Activated T-helper 1 cell treated with Interleukin-2 at 50 U/mL for 16 hours (primary cell): ENCODE measurements at places on chromosomes 1 and 21.

- no peak for DNase-seq
Observed at GRCh38 chr1:67211589-67212563, 45.6 kb downstream of the IL23R start.

DNA sequence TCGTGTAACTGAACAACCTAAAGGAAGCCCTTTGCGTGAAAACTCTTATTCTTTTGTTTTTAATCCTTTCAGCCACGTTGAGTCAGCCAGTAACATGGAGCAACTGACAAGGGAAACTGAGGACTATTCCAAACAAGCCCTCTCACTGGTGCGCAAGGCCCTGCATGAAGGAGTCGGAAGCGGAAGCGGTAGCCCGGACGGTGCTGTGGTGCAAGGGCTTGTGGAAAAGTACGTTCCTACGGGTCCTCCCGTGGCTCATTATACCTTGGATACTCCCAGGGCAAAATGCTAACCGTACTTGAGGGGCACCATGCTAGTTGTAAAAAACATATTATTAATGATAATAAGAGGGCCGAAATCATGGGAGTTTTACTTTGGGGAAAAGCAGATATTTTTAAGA is 49.4 kb downstream of the LAMC2 start:
- no peak for DNase-seq

- DNase-seq = no peak
Observed at GRCh38 chr1:95415146-95415545, 181.1 kb downstream of the RWDD3 start.

- DNase-seq = no peak
Observed at GRCh38 chr21:36959020-36959835, 7.2 kb downstream of the HLCS start.

GRCh38 chr1:106846656-106847055 is 209.8 kb upstream of the PRMT6 start:
- no peak for DNase-seq

GRCh38 chr21:22632176-22632575 is 1634.0 kb downstream of the NCAM2 start:
- no peak for DNase-seq

DNA sequence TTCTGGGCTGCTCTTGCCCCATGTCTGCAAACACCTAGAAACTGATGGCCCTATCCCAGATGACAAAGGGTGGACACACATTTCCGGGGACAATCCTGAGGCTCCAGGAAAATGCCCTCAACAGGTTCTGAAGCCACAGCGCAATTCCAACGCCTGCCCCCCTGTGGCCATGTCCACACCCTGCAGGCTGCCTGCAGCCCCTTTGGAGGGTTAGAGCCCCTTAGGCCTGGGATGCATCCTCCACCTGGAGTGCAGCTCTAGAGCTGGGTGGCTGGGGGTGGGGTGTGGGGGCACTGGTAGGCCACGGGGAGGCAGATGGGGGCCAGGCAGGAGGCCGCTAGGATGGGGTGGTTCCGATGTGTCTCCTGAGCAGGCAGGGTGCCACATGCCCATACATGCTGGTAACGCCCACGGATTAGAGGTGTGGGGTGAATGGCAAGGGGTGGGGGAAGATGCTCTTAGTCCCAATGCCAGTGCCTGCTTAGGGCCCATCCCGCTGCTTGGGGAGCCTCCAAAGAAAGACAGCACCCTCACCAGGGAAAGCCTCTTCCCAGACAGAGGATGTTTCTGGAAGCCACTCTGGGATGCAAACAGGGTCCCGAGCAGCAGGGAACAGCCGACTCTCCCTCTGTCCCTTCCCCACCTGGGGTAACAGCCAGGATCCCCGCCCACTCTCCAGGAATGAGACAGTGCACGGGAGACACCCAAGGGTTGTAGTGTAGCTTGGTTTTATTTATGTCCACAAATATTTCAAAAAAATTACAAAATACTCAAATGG is 34.0 kb downstream of the SLC45A1 start:
- no peak for DNase-seq

GRCh38 chr1:205319081-205320018 is 2.2 kb downstream of the NUAK2 start:
- peak; percentile 16 for DNase-seq

GRCh38 chr1:119882132-119883049 is 13.9 kb downstream of the ADAM30 start:
- no peak for DNase-seq

- DNase-seq = no peak
Observed at GRCh38 chr1:180593382-180593781, 34.6 kb downstream of the OVAAL start.

DNA sequence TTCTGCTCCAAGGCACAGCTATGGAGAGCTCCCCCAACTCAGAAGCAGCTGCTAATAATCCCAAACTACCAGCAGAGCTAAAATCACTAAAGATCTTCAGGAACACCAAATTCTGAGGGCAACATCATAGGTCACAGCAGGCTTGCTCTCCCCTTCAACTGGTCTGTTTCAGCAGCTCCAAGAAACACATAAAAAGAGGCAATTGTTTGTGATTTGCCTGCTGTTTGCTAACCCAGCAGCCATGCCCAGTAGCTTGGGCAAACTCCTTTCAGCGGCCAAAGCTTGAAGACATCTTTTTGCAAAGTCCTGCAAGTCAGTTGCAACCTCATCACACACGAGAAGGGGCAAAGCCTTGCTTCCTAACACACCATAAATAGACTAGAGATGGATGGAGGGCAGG is 8.9 kb downstream of the ERI3 start:
- DNase-seq = no peak

- peak; percentile 3 for DNase-seq
Observed at GRCh38 chr21:36079010-36079649, 9.3 kb downstream of the CBR1 start.

DNA sequence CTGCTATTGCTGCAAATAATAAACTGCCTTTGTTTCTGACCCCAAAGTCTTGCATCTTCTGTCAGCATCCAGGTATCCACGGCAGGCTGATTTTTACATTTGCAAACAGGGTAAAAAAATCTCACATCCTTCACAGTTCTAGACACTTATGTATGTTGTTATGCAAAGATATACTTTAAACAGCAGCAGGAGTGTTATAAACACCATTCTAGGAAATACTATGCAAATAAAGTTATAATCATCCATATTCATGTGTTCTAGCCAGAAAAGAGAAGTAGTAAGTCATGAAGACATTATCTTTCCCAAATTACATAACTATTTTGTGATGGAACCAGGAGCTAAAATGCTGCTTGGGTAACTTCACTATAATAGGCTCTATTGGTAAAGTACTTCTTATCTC is 534.2 kb downstream of the LTN1 start:
- DNase-seq = no peak

GRCh38 chr1:10900691-10901090 is 104.2 kb upstream of the CASZ1 start:
- no peak for DNase-seq

DNA sequence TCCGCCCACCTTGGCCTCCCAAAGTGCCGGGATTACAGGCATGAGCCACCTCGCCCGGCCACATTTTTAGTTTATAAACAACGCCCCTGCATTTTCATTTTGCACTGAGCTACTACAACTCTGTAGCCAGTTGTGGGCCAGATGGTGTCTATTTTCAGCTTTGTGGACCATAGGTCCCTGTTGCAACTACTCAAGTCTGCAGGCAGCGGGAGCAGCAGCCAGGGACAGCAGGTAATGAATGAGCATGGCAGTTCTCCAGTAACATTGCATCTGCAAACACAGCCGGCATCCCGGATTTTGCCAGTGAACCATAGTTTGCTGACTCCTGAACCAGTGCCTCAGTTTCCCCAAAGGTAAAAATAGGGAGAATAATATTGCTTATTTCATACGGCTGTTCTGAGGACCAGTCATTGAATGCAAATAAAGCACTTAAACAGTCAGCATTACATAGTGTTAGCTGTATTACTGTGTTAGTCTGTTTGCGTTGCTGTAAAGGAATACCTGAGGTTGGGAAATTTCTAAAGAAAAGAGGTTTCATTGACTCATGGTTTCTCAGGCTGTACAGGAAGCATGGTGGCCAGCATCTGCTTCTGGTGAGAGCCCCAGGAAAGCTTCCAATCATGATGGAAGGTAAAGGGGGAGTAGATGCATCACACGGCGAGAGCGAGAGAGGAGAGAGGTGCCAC is 65.5 kb upstream of the SLC45A1 start:
- no peak for DNase-seq

DNA sequence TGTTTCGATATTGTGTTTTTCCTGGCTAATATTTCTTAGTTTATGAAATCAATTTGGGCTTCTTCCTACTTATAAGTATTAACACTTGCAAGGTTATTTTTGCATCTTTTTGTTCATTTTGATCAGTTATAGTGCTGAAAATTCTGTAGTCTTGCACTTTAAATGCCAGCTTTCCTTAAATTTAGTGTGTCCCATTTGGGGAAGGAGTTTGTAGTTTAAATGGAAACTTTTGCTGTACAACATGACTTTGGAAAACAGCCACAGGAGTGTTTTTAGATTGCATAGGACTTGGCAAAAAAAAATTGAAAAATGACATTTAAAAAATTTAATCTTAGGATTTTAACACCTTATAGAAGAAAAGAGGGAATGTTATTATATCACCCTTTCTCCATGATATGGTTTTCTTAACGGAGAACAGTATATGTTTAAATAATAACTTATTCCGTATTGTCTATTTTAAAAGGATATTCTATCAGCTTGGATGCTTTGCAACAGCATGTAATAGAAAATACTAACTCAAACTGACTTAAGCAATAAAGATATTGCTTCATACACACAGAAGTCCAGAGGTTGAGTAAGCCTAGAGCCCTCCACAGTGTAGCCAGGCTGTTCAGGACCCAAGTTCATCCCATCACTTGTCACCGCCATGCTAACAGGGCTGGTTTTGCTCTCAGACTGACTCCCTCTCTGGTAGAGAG is 53.8 kb downstream of the LYPLAL1 start:
- DNase-seq = no peak

- no peak for DNase-seq
Observed at GRCh38 chr1:36766481-36766880, 267.8 kb downstream of the GRIK3 start.

DNA sequence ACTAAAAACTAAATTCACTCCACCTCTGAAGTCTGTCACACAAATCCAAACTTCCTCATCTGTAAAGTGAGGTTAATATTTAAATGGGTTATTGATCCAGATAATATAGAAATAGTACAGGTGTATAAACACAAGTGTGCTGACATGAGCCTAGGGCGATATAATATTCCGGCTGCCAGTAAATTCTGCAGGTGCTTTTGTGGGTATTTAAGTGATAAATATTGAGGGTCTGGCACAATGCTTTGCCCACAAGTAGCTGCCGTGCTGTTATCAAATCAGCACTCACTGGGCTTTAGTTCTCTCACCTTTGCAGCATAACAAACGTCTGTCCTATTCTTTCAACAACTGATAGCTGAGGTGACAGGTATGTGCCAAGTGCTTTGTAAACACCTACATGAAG is 7.6 kb downstream of the PABPC4 start:
- no peak for DNase-seq

GRCh38 chr21:39186676-39187075 is 3.4 kb upstream of the PSMG1 start:
- DNase-seq = no peak

- no peak for DNase-seq
Observed at GRCh38 chr1:183901748-183902330, 96.9 kb downstream of the RGL1 start.

- no peak for DNase-seq
Observed at GRCh38 chr1:235502601-235503402, 1.4 kb downstream of the B3GALNT2 start.

DNA sequence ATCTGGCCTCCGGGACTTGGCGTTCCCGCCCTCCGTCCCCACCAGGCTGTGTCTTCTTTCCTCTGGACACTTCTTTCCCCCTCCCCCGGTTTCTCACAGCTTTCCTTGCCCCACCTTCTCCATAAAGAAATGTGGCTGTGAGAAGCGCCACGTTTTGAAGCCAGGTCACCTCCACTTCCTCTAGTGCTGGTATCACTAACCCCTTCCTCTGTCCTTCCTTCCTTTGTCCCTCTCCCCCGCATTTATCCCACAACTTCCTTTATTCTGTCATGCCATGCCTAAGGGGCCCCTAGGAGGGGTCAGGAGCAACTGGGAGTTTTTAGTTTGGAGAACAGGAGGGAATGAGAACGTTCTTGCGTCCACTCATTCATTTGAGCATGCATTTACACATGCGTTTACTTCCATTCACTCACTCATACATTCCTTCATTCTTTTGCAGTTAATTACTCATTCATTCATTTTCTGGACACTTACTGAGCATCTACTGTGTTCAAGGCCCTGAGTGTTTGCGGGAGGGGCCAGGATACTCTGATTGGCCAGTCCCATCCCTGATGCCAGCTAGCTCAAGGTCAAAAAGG is 5.0 kb upstream of the ACOT11 start:
- no peak for DNase-seq

DNA sequence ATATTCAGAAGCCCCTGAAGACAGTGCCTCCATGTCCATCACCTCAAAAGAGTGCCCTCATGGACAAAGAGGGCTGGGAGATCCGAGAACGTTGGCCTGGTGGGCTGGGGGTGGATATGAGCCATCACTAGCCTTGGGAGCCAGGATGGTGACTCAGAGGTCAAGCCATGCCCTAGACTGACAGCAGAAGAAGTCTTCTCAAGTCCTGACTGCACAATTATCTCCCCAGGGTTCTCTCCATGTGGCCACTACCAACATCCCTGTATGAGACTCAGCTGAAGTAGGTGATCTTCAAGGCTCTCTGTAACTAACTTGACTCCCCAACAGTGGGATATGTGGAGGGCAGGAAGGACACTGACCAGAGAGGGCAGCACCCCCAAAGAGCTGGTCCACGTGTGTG is 7.1 kb upstream of the USF1 start:
- no peak for DNase-seq

GRCh38 chr1:1116701-1117468 is 996 bp upstream of the C1orf159 start:
- no peak for DNase-seq

DNA sequence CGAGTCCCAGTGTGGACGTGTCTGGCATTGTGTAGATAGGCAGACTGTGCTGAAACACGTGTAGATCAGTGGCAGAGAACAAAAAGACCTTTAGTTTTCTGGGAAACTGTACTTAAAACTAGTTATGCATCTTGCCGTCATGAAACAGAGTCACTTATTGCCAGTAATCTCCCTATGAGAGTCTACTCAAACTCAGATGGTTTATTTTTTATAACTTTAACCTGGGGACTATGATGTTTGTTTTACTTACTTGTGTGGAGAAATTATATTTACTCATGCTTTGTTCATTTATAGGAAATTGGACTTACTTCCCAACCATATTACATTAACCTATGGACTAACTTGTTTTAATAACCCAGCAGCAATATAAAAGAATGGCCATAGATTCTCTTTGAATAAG is 54.1 kb upstream of the ABCG1 start:
- no peak for DNase-seq

GRCh38 chr1:41838266-41838665 is 80.5 kb downstream of the HIVEP3 start:
- DNase-seq = no peak

- no peak for DNase-seq
Observed at GRCh38 chr21:42939582-42940413, 14.4 kb upstream of the ERVH48-1 start.

DNA sequence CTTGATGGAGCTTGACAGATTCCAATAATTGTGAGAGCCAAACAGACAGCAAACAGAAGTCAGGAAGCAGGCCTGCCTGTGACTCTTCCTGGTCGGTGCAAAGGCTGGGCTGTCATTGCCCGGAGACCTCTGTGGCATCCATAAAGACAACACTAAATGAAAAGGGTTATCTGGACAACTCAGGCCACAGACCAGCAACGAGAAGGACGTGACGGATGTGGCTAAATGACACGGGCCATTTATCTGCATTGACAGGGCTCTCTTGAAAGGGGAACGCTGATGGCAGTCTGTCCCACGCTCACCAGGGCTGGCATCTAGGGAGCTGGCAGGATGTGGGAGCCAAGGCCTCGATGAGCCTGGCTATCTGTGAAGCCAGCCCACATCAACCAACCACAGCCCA is 35.0 kb downstream of the HMGB4 start:
- DNase-seq = no peak

GRCh38 chr21:25626757-25627156 is 12.3 kb upstream of the JAM2 start:
- no peak for DNase-seq
